GM13977 (cell line): ENCODE measurements at places on chromosomes 12 and 14.

GRCh38 chr12:118312578-118312977 lies 60.1 kb downstream of the TAOK3 start:
- peak; percentile 48 for DNase-seq

DNA sequence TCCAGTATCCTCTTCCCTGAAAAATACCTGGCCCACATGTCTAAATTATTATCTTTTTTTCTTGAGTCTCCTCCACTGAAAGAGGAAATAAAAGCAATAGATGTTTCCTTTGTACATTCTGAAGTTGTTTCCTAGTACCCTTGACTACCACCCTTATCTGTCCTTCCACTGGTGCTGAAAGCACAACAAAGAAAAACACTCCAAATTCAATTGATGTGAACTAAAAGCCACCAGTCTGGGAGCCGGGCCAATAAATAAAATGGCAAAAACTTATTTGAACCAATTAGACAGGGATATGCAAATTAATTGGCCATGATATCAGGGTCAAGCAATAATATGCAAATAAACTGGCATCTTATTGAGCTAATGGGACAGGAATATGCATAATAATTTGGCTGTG lies 330.5 kb downstream of the PAWR start:
- no peak for DNase-seq

GRCh38 chr14:62722406-62722805 lies 322.9 kb downstream of the KCNH5 start:
- no peak for DNase-seq

GRCh38 chr14:95553141-95553540 lies 18.3 kb downstream of the GLRX5 start:
- no peak for DNase-seq

GRCh38 chr12:29796823-29797263 lies 13.1 kb upstream of the TMTC1 start:
- DNase-seq = no peak

DNA sequence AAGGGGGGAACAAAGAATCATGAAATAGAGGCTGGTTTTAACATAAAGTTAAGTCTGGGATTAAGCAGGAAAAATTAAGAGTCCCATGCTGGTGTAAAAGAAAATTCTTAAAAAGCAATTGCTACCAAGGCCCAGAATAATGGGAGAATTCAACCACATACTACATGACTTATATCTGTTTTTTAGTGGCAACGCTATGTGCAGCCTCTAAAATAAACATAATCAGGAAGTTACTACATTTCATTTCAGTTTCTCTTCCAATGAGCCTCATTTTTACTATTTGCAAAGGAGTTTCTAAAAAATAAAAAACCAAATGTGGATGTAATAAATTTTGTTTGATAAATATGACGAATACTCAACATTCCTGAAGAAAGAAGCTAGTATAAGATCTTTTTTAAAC lies 58.1 kb downstream of the CPNE8 start:
- DNase-seq = no peak

DNA sequence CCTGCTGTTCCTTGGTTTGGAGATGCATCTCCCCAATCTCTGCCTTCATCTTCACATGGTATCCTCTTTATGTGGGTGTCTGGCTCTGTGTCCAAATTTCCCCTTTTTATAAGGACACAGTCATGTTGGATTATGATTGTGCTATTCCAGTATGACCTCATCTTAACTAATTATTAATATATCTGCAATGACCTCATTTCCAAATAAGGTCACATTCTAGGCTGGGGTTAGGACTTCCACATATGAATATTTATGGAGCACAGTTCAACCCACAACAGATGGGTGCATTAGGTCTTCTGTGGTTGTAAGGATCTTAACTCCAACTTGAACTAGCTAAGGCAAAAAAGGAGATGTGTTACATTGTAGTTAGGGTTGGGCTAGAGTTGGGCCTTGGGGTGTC lies 69.4 kb downstream of the ADCK1 start:
- DNase-seq = no peak

DNA sequence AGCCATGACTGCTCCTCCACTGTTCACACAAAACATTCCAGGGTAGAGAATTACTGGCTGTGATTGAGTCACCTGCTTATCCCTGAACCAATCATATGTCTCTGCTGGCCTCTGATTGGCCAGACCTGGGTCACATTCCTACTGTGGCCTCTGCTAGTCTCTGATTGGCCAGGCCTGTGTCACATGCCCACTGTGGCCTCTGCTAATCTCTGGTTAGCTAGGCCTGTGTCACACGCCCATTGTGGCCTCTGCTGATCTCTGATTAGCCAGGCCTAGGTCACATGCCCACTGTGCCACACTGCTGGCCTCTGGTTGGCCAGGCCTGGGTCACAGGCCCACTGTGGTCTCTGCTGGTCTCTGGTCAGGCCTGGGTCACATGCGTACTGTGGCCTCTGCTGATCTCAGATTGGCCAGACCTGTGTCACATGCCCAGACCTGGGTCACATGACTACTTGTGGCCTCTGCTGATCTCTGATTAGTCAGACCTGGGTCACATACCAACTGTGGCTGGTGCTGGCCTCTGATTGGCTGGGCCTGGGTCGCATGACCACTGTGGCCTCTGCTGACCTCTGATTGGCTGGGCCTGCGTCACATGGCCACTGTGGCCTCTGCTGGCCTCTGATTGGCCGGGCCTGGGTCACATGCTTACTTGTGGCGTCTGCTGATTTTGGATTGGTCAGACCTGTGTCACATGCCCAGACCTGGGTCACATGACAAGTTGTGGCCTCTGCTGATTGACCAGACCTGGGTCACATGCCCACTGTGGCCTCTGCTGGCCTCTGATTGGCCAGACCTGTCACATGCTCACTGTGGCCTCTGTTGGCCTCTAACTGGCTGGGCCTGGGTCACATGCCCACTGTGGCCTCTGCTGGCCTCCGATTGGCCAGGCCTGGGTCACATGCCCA lies 251.6 kb downstream of the SLC15A4 start:
- no peak for DNase-seq

- DNase-seq = no peak
Observed at GRCh38 chr14:65976761-65977404, 509.3 kb upstream of the CCDC196 start.

- DNase-seq = no peak
Observed at GRCh38 chr12:46965137-46965536, 114.3 kb upstream of the PCED1B start.

DNA sequence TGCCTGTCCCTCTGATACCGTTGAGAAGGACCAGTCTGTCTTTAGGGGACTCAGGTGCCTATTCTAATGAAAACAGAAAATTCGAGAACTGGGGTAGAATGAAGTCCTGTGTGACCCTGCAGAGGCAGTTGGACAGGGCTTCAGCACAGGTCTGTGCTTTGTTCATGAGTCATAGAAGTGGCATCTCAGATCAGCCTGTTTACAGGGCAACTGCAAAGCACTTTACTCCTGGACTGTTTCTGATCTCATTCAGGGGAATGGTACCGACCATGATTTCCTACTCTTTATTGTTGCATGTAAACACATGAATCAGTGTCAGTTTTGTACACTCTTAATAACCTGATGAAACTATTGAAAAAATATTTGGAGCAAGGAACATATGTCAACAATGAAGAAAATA lies 1517.0 kb downstream of the AACS start:
- no peak for DNase-seq

DNA sequence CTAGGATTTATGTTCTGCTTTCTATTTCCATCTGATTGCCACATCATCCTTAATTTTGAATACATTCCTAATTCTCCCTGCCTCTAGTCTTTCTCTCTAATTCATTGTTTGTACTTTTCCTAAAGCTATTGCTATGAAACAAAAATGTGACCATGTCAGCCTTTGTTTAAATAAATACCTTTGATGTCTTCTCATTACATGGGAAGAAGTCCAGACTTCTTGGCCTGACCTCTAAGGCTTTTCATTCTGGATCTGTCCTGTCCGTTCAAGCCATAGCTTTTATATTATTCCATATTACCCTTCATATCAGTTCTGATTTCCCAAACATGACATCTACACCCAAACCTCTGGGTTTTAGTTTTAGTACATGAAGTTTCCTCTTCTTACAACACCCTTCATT lies 91.4 kb downstream of the CDK17 start:
- DNase-seq = no peak

DNA sequence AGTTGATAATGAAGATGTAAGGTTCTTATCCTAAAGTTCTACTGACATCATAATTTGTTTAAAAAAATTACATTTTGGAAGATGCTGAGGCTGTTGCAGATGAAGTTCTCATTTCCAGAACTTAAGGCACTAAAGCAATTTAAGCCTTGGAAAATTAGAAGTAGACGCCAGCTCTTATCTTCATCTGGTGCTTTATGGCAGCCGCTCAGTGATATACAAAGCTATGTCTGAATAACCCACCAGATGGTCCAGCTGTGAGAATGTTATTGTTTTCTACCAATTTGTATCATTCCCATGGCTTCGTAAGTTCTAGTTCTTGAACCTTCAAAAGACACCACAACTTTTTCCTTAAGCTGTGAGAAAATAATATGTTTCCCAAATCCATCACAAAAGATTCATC lies 212.1 kb upstream of the ARID2 start:
- no peak for DNase-seq

GRCh38 chr14:65548878-65549277 lies 136.3 kb downstream of the FUT8 start:
- no peak for DNase-seq

GRCh38 chr14:41449066-41449465 lies 157.6 kb upstream of the LRFN5 start:
- DNase-seq = no peak

DNA sequence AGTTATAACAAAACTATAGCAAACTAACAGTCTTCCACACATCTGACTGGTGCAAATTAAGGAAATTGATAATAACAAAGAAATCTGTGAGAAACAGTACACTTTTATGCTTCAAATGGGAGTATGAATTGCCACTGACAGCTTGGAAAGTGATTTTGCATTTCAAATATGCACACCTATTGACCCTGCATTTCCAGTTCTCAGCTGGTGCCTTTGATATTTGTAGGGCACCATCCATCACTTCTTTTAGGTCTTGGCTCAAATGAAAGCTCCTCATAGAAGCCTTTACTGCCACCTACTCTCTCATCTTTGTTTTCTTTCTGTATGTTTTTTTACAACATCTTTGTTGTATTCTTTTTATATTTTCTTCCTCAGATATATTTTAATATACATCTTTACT lies 125.1 kb downstream of the ST8SIA1 start:
- DNase-seq = no peak

DNA sequence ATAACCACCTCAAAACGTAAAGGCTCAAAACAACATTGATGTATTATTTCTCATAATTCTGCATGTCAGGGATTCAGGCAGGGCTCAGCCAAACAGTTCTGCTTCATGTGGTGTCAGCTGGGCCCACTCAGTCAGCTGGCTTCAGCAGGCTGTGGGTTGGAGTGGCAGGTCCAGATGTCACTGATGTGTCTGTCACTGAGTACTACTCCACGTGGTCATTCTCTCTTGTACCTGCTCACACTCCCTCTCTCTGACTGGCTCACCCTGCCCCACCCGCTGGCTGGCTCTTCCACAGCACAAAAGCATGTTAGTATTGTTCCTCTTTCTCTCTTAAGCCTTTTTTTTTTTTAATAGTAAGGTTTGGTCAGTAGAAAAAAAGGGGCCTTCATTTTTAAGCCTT lies 182.4 kb downstream of the DICER1 start:
- no peak for DNase-seq

DNA sequence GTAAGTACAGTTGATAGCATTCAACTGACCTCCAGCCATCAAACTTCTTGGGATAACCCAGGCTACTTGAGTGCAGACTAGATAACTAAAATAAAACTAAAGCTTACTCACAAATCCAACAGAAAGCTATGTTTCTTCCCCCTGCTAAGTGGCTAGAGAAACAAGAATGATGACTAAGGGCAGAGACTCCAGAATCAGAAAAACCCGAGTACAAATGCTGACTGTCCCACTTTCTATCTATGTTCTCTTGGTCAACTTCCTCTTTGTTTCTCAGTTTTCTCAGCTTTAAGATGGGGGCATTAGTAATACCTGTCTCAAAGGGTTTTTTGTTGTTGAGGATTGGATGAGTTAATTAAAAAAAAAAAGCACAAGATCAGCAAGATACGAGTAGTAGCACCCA lies 6.1 kb upstream of the NUAK1 start:
- peak; percentile 54 for DNase-seq

- peak; percentile 38 for DNase-seq
Observed at GRCh38 chr14:22555384-22556011, 33.5 kb downstream of the DAD1 start.

GRCh38 chr14:76867516-76868453 lies 41.6 kb downstream of the LRRC74A start:
- peak; percentile 44 for DNase-seq

GRCh38 chr12:85260896-85261295 lies 19.1 kb upstream of the ALX1 start:
- DNase-seq = no peak

DNA sequence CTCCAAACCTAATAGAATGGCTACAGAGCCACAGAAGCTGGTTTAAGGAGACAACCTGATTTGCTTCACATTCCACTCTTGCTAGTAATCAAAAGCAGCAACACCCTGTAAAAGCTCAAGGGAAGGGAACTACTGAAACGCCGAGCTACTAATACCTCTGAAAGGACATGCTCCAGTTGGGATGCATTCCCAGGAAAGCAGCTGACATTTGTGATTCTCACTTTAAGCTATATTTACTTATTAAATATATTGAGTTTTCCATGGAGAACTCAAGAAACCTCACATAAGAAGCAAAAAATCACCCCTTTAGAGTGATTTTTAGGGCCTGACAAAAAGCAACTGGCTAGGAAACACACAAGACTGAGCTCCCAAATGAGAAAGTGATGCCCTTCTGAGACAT lies 1073.0 kb upstream of the FLRT2 start:
- DNase-seq = no peak

DNA sequence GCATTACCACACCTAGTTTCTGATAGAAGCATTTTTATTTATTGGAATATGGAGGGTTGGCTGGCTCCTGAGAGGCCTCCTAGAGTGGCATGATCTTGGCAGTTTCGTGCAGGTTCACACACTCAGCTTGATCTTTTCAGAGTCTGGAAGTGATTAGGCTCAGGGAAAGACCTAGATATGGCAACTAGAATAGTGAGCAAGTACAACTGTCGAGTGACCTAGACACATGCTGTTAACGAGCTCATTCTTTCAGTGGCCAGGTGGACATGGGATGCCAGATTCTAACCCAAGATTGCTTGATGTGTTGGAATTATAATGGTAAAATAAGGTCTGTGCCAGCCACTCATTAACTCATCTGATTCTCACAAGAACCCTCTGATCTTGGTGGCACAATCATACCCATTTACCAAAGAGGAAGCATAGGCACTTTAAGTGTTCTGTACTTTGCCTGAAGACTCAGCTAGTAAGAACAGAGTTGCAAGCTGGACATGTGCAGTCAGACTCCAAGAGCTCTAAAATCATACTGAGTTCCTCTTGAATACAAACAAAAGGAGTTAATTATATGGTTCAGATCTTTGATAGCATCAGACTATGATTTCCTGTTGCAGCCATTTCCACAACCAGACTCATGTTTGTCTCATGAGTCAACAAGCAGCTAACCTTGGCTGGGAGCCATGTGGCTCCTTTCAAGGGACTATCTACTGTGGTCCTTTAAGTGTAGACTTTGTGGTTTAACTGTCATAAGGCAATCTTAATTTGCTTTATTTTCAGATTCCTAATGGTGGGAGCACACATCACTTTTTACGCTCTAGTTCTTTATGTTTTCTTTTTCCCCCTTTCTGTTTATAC lies 144.2 kb downstream of the PLEKHA5 start:
- no peak for DNase-seq
